ENCODE measurements at places on chromosomes 1 and 21.
A peak's percentile ranks its signal among the peaks of the same experiment; 100 is the strongest.

GRCh38 chr1:209774592-209774991, 9.8 kb downstream of the C1orf74 start:
- DNase-seq, result no peak

- DNase-seq, result peak; percentile 50
These were observed 53.0 kb downstream of the IER5 start for GRCh38 chr1:181141431-181141910.

GRCh38 chr1:178057912-178058534, 35.9 kb upstream of the RASAL2 start:
- no peak for DNase-seq

DNA sequence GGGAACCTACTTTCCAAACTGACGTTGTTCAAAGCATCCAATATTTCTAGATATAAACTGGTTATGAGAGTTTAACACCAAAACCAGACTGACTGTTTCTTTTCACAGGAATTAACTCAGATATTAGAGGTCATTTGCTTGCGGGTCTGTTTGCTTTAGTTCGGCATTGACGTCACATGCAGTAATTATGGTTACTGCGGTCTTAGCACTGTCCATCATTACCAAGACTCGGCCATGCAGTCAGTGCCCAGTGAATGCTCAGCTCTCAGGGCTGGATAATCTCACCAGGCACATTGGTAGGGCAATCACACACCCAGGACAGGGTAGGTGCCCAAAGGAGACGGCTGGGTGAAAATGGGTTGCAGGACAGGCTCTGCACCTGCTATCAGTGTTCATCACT, 9.9 kb upstream of the F3 start:
- DNase-seq, result no peak

GRCh38 chr1:89966656-89967055, 28.3 kb upstream of the ZNF326 start:
- no peak for DNase-seq

DNA sequence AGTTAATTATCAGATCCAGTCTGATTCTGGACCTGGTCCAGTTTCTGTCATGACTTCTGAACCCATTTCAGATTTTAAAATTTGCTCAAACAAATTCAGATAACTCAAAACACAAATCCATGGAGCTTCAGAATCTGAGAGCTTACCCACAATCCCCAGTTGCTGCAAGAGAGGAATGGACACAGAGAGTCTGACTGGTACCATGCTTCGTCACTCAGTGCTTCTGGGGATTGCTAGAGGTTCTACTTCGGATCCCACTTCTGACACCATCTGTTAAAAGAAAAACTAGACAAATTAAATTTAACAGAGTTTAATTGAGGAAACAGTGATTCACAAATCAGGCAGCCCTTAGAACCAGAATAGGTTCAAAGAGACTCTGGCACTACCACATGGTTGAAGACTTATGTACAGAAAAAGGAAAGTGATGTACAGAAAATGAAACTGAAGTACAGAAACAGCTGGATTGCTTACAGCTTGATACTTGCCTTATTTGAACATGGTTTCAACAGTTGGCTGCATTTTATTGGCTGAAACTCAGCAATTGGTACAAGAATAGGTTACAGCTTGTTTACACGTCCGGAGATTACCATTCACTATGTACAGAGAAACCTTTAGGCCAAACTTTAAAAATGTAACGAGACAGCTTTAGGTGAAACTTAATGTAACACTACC, 60.7 kb upstream of the TEKT2 start:
- DNase-seq, result no peak
